Left cardiac atrium (tissue), 4 donors: ENCODE measurements at places on chromosomes 12 and 14. TPM values are rescaled to one million over a fixed set of nuclear protein-coding genes. Genes with fewer than 3 reads are reported as not detected.
A peak's percentile ranks its signal among the peaks of the same experiment; 100 is the strongest.

DNA sequence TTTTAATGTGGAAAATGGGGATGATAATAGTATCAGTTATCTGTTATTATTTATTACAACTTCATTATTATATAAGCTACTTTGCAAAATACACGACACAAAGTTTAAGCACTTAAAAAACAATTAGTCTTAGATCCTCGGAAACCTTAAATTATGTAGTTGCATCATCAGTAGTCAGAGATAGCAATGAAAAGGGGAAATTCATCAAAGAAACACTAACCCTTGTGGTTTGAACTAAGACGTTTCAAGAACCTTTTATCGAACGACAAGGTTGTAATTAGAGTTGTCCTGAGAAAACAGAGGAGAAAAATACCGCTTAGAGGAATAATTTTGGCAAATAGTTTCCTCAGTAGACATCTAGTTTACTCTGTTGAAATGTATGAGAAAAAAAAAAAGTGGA lies 198.5 kb downstream of the PTPRO start:
- DNase-seq: no peak

GRCh38 chr12:11408096-11408495 lies 12.7 kb upstream of the PRB2 start:
- no peak for DNase-seq

DNA sequence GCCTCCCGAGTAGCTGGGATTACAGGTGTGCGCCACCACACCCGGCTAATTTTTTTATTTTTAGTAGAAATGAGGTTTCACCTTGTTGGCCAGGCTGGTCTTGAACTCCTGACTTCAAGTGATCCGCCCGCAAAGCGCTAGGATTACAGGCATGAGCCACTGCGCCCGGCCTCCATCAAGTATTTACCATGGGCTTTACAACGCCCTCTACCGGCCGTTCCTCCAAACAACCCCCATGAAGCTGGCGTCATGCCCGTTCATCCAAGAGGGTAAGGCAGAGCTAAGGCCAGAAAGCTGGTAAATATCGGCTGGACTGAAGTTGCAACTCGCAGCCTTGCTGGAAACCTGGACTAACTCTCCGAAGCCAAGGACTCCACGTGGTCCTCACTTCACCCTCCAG lies 41.6 kb downstream of the RNF34 start:
- DNase-seq: no peak

GRCh38 chr14:95828649-95829265 lies 47.9 kb upstream of the TUNAR start:
- DNase-seq: no peak

DNA sequence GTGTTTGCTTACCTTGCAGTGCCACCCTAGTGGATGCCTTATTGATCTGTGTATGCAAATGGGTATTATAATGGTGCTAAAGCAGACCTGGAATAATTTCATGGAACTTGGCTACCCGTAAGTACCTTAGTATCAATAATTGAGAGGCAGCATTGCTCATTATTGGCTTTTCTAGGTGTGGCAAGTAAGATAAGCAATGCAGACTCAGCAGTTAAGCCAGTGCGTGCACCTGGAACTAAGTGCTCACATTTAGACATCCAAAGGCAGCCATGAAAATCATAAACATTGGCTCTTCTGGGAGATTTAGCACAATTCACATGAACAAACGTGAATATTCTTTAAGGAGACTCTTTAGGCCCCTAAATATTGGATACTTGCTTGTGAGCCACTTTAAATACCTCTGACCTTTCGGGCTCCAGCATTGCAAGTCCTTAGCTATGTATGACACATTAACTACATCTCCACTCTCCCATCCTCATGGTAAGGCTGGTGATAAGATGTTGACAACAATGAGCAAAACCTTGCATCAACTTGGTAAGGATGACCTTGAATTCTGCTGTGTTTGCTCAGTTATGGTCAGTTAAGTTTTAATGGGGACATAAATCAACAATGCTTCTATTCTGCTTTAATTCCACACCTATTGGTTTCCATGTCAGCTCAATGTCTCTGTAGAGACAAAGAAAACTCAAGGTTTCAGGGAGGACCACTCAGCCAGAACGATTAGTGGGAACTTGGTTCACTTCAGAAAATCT lies 112.0 kb downstream of the SLC5A8 start:
- DNase-seq: no peak

DNA sequence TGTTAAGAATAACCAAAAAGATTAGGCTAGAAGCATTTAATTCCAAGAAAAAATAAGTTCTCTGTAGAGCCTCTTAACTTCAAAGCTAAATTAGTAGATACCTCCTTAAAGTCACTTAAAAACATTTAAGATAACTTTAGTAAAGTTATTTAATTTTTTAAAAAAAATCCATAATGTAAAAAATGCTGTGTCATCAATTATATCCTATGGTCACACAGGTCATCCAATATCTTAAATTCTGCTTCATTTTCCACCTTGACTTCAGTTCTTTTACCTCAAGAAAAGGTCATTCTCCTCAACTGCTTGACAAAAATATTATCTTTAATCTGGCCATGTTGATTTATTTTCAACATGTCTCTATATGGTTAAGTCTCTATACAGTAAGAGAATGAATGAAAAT lies 274.3 kb downstream of the PRKD1 start:
- DNase-seq: no peak

Gene GDF3
- total RNA-seq: 0.24 TPM

Gene LTBP2
- 43.3 TPM for total RNA-seq

DNA sequence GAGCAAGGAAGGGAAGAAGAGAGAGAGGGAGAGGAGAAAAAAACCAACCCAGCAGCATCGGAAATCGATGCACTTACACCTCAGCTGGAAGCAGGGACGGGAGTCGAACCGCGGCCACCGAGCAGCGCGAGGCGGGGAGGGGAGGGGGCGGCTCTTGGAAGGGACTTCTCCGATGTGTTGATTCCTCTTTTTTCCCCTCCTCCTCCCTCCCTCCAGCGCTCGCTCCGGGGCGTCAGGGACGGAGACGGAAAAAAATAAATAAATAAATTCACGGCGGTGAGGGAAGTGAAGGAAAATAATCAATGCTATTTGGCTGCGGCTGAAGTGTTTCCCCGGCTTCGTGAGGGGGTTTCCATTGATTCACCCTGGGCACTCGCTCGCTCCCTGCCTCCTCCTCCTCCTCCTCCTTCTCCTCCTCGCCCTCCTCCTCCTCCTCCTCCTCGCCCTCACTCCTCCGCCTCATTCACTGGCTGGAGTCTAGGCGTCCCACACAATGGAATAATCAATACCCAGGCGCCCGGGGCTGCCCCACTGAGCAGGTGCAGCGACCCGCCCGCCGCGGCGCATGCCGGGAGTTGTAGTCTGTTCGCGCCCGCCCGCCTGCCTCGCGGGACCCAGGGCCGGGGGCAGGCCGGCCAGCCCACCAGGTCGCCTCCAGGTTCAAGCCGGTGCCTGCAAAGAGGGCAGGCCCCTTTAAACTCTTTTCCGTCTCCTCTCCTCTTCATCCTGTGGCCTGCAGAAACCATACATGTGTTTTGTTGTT lies at the start of gene ZFHX2:
Gene ZFHX2, minus strand, starts transcription at position 500 of the 763 bp plus-strand sequence. CDS start 16,440 bp downstream, outside the sequence.
- DNase-seq: peak; percentile 87

- DNase-seq: no peak
Observed at GRCh38 chr12:31962076-31962475, 2.9 kb downstream of the RESF1 start.

Gene KERA
- not detected for total RNA-seq

Gene TSPAN8
- total RNA-seq: 0.68 TPM

Gene C12orf56
- not detected for total RNA-seq

DNA sequence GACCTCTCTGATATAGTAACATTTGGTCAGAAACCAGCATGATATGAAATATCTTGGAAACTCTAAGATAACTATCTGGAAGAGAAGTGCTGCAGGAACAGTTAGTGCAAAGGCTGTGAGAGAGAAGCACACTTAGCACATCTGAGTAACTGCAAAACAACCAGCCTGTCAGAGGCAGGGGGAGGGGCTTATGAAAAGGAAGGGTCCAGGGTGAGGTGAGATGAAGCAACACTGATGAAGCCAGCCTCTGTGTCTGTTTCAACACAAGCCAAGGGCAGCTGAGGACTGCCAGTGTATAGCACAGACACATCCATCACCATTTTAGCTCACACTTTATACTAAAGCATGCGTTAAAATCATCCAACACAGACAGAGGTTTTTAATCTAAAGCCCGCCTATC lies 37.4 kb upstream of the OVCH1 start:
- DNase-seq: no peak

GRCh38 chr14:70894868-70895267 lies 12.4 kb upstream of the PCNX1 start:
- DNase-seq: no peak

DNA sequence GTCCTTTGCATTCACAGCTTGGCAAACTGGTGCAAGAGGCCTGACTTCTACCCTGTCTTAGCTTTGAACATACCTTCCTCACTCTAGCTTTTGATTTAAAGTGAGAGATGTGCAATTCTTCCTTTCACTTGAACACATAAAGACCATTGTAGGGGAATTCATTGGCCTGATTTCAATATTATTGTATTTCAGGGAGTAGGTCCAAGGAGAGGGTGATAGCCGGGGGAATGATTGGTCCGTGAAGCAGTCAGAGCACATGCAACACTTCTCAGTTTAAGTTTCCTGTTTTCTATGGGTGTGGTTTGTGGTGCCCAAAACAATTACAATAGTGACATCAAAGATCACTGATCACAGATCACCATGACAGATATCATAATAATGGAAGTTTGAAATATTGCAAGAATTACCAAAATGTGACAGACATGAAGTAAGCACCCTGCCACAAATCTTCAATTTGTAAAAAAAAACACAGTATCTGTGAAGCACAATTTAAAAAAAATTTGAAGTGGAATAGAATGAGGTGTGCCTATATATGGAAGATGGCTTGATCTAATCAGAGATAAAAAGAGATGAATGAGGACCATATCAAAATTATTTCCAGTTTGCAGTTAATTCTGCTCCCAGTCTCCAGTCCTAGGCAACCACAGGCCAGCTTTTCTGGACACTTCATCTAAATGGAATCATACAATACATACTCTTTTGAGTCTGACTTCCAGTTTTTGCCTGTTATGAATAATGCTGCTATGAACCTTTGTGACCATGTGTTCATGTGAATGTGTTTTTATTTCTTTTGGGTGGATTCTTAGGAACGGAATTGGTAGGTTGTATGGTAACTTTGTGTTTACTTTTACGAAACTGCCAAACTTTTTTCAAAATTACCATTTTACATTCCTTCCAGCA lies 23.2 kb downstream of the BORCS5 start:
- DNase-seq: no peak

Gene DNAH10
- 0.03 TPM for total RNA-seq
